Stimulated activated CD4-positive, alpha-beta T cell treated with anti-CD3 and anti-CD28 coated beads, TNF-alpha, amount 100 ng/mL, for 24 hours (primary cell): ENCODE measurements at places on chromosomes 16 and 17.

- DNase-seq: no peak
Measured at GRCh38 chr17:79476074-79476652, 134.7 kb downstream of the RBFOX3 start.

GRCh38 chr17:55830699-55831471, 80.0 kb downstream of the PCTP start:
- DNase-seq: no peak

GRCh38 chr16:67632415-67633172, 12.3 kb upstream of the CARMIL2 start:
- no peak for DNase-seq

- DNase-seq: no peak
Measured at GRCh38 chr17:21002309-21003006, 40.4 kb downstream of the USP22 start.

DNA sequence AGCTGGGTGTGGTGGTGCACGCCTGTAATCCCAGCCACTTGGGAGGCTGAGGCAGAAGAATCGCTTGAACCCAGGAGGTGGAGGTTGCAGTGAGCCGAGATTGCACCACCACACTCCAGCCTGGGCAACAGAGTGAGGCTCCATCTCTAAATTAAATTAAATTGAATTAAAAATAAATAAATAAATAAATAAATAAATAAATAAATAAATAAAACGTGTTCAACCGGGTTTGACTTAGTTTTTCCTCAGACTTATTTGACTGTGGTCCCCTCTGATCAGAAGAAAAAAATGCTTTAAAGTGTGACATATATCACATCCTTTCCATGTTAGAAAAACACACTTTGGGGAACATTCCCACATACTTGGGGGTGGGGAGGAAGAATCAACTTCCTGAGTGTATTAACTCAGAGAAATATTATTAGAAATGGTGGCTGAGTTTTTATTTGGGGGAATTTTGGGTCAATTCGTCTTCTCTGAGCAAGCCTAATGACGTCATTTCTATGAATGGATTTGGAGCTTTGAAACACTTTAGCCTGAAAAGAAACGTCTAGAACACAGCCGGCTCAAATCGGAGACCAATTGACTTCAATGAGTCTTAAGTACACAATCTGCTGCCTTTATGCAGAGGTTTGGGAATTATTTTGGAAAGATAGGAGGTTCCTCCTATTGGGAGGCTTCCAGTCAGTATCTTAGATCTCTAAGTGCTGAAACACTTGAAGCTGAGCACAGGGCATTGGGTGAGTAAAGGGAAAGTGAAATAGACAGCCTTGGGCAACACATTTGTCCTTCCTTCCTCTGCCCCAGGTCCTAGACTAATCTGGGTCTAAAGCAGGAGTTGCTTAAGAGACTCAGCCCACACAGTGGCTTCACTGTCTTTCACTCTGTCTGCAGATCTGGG, 132.6 kb downstream of the PITPNC1 start:
- DNase-seq: no peak

GRCh38 chr16:27775254-27775653, 225.3 kb downstream of the KATNIP start:
- DNase-seq: no peak

DNA sequence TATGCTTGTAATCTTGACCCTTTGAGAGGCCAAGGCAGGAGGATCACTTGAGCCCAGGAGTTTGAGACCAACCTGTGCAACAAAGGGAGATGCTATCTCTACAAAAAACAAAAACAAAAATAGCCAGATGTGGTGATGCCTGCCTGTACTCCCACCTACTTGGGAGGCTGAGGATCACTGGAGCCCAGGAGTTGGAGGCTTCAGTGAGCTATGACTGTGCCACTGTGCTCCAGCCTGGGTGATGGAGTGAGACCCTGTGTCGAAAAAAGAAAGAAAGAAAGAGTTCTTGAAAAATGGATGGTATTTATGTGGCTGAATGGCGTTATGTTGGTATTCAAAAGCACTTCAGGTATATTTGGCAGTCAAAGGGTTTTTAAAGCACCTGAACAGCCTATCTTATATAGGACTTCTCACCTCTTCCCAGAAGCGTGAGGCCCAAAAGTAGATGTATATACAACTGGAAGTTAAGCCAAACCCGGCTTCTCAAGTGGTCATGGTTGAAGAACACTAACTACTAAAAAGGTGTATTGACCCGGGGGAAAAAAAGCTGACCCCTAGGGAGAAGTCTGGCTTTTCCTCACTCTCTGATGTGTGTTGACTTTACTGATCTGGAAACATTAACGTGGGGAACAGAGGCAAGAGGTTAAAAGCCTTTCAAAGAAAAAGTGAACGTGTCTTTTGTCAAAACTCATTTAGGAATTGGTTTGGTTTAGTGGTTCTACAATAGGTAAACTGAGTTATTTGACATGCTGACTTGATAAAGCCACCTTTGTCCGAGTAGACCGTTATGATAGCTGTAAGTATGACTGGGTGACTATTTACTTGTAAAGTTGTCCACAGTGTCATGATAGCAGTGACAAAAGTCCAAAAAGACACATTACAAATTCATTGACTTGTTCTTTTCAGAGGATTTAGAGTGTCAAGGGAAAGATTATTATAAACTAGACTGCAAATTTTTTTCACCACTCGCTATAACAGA, 183.4 kb downstream of the IRX3 start:
- no peak for DNase-seq

DNA sequence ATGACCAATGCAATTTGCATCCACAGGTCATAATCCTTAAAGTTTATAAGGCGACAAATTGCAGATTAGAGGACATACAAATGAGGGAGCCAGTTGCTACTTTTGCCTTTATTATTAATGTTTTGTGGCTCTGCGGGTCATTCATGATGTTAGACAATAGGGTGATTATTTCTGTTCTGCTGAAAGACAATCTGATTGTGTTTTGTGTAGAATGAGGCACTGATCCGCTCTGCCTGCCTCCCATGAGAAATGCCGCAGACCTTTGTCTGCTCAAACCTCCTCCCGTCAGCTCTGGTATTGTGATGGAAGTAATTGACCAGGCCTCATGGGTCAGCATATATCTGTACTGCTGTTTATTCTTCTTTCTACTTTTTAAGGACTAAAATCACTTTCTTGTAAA, 224.9 kb downstream of the PRKCA start:
- DNase-seq: no peak

- no peak for DNase-seq
Measured at GRCh38 chr17:53039981-53040380, 782.7 kb upstream of the KIF2B start.

DNA sequence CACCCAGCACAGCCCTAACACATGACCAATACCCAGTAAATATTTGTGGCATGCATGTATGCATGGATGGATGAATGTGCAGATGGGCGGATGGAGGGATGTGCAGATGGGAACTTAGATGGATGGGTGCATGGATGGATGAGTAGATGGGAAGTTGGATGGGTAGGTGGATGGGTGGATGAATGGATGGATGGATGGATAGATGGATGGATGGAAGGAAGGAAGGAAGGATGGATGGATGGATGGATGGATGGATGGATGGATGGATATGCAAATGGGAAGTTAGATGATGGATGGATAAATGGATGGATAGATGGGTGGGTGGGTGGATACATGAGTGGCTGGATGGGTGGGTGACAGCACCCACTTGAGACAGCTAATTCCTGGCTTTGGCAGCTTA, 193.2 kb upstream of the TNRC6C start:
- DNase-seq: no peak

DNA sequence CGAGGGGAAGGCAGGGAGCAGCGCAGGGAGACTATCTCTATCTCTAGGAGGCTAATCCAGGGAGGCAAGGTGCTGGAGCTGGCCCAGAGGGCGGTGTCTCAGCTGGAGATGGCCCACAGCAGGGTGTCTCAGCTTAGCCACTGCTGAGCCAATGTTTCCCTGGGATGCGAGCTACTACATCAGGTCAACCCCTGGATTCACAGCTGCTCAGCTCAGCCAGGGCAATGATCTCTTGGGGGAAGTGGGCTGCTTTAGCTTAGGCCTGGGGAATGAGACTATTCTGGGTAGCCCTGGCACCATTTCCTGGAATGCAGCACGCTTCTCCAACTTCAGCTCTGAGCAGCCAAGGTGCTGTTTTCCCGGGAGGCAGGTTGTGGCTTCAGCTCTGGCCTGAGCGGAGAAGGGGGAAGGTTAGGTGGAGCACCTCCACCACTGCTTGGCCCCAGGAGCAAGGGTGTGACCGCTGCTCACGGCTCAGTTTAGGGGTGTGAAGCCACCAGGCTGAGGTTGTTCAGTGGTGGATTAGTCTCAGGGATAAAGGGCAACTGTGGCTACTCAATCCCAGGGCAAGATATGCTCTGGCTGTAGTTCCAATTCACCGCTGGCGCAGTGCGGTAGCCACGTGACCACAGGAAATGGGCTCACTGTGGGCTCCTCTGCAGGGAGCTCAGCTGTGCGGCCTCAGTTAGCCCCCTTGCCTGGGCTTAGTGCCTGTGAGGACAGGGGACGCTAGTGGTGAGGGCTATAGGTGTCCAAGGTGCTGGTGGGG, 5.2 kb upstream of the PRSS21 start:
- DNase-seq: no peak

GRCh38 chr16:57826706-57827625, 24.7 kb upstream of the KIFC3 start:
- DNase-seq: no peak

DNA sequence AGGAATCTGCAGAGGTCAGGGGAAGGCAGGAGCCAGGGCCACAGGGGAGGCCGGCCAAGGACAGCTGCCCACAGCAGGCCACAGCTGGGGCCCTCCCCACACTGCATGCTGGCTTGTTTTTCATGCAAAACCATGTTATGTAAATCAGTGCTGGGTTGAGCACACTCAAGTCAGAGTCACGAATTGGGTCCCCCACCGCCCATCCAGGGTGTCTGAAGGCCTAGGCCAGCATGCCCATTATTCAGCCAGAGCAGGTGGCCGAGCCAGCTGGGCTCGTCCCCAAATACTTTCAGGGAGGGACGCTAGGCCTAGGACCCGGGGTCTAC, 51.2 kb upstream of the TOB1 start:
- DNase-seq: no peak

DNA sequence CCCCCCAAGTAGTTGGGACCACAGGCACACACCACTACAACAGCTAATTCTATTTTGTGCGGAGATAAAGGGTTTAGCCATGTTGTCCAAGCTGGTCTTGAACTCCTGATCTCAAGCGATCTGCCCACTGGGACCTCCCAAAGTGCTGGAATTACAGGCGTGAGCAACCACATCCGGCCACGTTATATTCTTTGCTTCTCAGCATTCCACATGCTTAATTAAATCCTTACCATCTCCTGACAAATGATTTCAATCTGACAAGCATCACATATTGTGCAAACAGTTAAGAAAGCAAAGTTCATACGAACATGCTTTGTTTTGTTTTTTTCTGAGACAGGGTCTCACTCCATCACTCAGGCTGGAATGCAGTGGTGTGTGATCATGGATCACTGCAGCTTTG, 18.2 kb downstream of the HIGD1B start:
- no peak for DNase-seq

GRCh38 chr17:76260669-76261068, 4.5 kb upstream of the UBALD2 start:
- no peak for DNase-seq

GRCh38 chr16:68539711-68540239, 684 bp downstream of the ZFP90 start:
- DNase-seq: no peak

- DNase-seq: no peak
Measured at GRCh38 chr16:85259832-85260167, 147.5 kb upstream of the CIBAR2 start.
